Endothelial cell (in vitro differentiated cells): ENCODE measurements at places on chromosomes 13 and 19. TPM values are rescaled to one million over a fixed set of nuclear protein-coding genes. Genes with fewer than 3 reads are reported as not detected.

The MEGF8 gene
- total RNA-seq: 69.3 TPM

The C13orf42 gene
- 0.21 TPM for total RNA-seq

The SPTBN4 gene
- 0.49 TPM for total RNA-seq

The FSD1 gene
- total RNA-seq: 19.0 TPM

The OR4F17 gene
- not detected for total RNA-seq

The PRTN3 gene
- not detected for total RNA-seq

The FFAR1 gene
- not detected for total RNA-seq

The ZNF723 gene
- total RNA-seq: not detected

The FEM1A gene
- total RNA-seq: 12.0 TPM

The KLK5 gene
- not detected for total RNA-seq

The FOXA3 gene
- 1.1 TPM for total RNA-seq

The GNG8 gene
- not detected for total RNA-seq

The CRB3 gene
- total RNA-seq: 0.44 TPM

The RNF17 gene
- not detected for total RNA-seq

The WDR87 gene
- not detected for total RNA-seq

The TNNT1 gene
- 2.8 TPM for total RNA-seq

The POLR1G gene
- total RNA-seq: 4.4 TPM

The EPSTI1 gene
- 0.77 TPM for total RNA-seq

The ALKBH6 gene
- 27.3 TPM for total RNA-seq

The KLK4 gene
- total RNA-seq: not detected

The CBARP gene
- total RNA-seq: 10.4 TPM
